ENCODE measurements at places on chromosomes 11 and 22. TPM values are rescaled to one million over a fixed set of nuclear protein-coding genes. Genes with fewer than 3 reads are reported as not detected.
A peak's percentile ranks its signal among the peaks of the same experiment; 100 is the strongest.

DNA sequence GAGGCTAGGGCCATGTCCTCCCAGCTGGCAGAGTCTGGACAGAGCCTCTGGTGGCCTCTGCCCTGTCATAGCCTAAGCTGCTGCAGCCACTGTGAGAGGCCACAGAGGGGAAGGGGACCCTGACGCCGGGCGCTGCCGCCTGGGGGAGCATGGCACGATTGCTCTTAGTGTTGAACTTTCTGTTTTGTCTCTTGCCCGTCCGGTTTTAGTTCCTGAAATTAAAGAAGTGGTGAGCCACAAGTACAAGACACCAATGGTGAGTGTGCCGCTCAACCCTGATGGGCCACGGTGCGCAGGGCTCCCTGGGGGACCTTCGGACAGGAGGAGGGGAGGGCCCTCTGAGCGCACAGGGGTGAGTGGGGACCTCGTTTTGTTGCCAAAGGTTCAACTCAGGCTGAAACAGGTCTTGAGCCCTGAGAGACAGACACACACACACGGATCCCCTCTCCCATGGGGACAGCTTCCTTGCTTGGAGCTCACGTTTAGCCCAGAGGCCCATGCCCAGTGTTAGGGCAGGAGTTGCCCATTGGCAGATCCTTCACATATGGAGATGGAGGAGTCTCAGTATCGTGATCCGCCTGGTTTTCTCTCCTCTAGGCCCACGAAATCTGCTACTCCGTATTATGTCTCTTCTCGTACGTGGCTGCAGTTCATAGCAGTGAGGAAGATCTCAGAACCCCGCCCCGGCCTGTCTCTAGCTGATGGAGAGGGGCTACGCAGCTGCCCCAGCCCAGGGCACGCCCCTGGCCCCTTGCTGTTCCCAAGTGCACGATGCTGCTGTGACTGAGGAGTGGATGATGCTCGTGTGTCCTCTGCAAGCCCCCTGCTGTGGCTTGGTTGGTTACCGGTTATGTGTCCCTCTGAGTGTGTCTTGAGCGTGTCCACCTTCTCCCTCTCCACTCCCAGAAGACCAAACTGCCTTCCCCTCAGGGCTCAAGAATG lies 23.8 kb downstream of the MYBPC3 start:
- no peak for DNase-seq

GRCh38 chr11:113404859-113405430 lies 17.4 kb downstream of the ANKK1 start:
- DNase-seq, result no peak

GRCh38 chr11:70661761-70662501 lies 263.6 kb downstream of the CTTN start:
- DNase-seq, result no peak

YAP1 gene
- polyA plus RNA-seq, result 74.0 TPM

DNA sequence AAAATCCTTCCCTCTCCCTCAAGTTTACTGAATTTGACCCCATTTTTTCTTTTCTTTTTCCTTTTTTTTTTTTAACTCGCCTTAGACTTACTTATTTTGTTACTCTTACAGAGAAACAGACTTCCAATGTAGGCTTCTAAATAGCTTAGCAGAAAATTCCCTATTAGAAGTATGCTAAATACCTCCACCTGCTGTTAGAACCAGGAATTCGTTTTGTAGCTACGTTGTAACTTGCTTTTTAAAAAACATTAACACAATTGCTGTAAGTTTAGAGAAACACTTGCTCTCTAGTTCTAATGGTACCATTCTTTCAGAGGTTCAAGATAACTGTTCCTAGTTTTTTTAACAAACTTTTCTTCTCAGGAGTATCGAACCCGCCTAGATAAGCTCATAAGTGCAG lies 324.2 kb downstream of the DCDC1 start:
- no peak for DNase-seq

GRCh38 chr22:42964994-42965699 lies 49.8 kb downstream of the PACSIN2 start:
- no peak for DNase-seq

- no peak for DNase-seq
These were observed 41.1 kb downstream of the PACS1 start for GRCh38 chr11:66111158-66111557.

GRCh38 chr22:39502789-39503409 lies 809 bp downstream of the MIEF1 start:
- DNase-seq, result no peak

- DNase-seq, result no peak
These were observed 323 bp upstream of the PANX1 start for GRCh38 chr11:94128291-94128745.

TMEM191B gene
- not detected for polyA plus RNA-seq

- no peak for DNase-seq
These were observed 383.0 kb upstream of the NARS2 start for GRCh38 chr11:78957476-78958245.

POU2AF1 gene
- 0.19 TPM for polyA plus RNA-seq

DNA sequence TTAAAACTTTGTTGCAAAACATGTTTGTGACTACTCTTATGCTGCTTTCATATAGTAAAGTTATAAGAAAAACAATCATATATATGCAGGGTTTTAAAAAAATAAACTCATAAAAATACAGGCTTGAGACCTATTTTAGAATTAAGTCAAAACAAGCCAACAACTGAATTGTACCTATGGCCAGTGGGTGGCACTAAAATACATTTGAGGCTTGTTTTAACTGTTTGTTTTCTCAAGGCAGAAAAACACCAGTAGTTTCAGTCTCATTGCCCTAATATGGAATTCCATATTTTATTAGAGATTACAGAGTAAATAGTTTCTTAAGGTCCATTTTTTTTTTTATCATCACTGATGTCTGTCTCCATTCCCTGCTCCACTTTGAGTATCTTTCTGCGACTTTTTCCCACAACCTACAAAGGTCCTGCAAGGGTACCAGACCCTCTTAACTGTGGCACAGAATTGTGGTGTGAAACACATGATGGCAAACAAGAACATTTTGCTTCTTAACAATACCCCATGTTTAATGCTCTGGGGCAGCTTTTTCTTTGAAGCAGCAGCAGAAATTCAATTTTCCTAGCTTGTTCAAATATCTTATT lies 8.5 kb upstream of the CCDC89 start:
- peak; percentile 20 for DNase-seq

DNA sequence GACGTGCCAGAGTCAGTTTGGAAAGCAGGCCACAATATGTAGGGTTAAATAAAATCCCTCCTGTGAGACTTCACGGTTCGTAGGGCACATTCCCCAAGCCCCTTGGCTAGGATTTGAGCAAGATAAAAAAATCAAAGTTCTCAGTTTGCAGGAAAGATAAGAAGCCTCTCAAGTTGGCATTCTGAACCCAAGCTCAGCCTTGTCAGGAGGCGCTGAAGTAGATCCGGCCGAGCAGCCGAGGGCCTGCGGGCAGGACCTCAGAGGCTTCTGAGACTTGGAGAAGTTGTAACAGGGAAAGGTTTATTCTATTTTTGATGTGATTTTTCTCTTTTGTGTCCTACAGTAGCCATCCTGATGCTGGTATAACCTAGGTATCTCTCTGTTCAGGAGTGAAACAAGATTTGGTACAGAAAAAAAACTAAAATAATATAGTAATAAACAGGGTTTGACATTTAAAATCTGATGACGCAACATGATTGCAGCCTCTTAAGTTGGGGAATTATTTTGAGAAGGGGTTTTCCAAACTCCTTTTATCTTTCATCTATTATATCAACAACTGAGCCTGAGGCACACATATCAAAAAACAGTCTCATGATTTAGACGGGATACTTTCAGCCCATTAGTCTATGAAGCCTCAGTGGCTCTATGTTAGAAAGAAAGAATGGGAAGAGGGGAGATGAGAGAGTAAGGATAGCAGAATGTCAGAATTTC lies 10.1 kb downstream of the PATE2 start:
- no peak for DNase-seq

- no peak for DNase-seq
These were observed 10.5 kb downstream of the OR51M1 start for GRCh38 chr11:5394091-5394490.

DNA sequence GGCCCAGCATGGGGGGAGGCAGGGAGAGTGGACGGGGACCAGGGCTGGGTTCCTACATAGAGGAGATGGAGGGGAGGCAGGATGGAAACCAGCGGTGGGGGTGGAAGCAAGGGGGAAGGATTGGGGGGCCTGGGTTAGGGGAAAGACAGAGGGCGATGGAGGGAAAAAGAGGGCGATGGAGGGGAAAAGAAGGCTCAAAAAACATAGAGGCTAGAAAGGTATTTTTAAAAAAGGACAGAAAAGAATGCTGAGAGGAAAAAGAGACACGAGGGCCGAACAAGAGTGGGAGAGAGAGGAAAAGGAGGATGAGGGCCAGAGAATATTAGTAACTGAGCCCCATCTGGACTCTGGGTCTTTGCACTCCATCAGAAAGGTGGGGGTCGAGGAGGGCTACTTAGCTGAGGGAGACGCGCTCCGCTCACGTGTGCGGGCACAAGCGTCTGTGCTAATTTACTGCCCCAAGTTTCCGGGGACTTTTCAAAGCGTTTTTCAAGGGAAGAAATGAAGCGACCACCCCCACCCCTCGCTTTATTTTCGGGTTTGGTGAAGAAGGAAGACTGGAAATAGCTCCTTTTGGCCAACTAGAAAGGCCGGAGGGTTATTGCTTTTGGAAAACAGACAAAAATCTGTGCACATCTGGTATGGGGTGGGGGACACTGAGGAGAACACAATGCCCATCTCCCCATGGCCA lies 14.5 kb downstream of the PAX6 start:
- no peak for DNase-seq

DNA sequence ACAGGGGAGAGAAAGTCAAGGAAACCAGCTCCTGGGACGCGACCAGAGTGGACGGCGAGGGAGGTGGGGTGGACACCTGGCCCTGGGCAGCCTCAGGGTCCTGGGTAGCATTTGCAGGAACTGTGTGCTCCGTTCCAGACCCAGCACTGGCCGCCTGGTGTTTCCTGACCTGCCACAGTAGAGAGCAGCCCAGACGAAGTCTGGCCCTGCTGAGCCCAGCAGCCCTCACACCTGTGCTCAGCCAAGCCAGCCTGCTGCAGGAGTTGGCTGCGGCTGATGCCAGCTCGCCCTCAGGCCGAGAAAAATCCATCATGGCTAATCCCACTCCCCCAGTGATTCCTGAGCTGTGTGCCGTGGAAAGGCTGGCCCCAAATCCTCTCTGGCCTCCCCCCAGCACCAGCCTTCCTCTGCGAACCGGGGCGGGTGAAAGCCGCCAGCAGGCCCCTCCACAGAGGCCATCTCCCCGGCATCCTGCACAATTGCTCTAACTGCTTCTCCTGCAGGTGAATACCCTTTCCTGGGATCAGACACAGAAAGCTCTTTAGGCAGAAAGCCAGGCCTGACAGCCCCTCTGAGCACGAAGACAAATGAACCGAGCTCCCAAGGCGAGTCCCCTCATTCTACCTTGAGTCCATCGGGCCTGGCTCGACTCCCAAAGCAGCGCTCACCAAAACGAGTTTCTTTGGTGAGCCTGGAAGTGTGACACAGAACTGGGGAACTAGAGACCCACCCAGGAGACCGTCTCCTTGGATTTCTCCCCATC lies 88.6 kb downstream of the RTL6 start:
- DNase-seq, result no peak

DNA sequence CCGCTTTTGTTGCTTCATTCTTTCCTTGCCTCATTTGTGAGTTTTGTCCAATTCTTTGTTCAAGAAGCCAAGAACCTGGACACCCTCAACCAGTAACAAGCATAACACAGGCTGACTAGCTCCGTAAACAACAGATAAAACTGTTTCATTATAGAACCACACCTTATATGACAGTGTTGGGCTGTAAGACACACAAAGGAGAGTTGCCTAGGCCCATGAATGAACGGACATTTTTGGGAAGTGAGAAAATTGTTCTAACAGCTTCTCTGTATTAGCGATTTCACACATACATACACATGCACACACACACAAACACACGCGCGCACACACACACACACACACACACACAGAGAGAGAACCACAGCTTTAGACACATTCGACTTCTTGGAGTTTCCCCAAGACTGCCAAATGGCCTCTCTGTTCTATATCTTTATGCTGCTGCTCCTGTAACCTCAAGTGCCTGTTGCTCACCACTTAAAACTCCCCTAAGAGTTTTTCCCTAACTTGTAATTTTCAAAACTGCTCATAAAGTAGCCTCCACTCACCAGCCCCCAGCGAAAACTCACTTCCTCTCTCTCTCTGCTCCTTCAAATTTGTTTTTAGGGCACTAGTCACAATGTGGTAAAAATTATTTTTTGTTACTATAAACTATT lies 35.9 kb downstream of the CTSC start:
- no peak for DNase-seq

- DNase-seq, result no peak
These were observed 18.0 kb downstream of the CBX7 start for GRCh38 chr22:39134366-39135091.

DNA sequence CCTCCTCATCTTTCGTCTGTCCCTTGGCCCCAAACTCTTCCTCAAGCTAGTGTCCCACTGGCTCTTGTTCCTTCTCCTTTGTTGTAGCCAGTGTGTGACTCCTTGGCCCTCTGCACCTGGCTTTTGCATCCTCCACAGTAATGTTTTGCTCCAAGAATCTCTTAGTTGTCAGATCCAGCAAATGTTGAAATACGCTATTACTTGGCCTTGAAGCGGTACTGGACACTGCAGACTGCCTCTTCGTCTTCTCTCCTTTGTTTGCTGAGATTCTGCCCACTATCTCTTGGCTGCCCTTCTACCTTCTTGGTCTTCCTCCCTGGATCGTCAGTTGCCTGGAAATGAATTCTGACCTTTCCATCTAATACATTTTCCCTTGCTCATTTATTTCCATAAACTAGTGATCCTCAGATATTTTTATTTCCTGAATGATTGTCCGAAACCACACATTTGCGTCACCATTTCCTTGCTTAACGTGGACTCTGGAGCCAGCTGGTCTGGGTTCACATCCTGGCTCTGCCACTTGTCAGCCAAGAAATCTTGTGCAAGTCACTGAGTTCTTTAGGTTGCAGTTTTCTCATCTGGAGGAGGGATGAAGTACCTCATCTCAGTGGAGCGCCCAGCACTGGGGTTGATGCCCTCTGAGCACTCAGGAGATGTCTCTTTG lies 113.6 kb downstream of the LDLRAD3 start:
- DNase-seq, result no peak

MUC2 gene
- 0.01 TPM for polyA plus RNA-seq

GRCh38 chr22:34416022-34416860 lies 496.0 kb upstream of the LARGE1 start:
- no peak for DNase-seq

DNA sequence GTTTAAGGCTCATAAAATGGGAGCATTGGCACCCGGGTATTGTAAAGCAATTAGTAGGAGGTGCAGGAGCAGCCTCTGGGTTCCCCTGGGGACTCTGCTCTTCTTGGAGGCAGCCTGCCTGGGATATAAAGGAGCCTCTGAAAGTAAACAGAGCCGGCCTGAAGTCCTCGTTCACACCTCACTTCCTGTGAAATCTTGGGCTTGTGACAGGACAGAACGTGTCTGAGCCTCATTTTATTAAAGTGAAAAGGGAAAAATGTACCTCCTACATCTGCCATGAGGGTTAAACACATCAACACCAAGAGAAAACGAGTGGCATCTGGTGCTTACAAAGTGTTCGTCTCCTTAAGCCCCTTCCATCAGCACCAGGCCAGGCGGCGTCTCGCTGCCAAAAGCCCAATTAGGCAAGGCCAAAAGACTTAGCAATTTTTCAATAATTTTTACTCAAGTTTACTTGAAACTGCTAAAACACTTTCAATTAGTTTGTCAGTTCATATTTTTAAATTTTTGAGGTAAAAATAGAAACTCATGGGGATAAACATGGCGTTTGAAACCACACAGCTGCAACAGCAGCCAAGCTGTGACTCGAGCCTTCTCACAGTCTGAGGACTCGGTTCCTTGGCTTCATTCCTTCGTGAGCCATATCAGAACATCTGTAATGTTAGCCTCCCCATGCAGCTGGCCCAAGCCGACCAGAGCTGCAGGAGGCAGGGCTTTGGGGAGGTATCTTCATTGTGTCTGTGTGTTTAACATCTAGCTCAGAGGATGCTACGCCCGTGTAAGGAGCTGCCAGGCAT lies 33.6 kb downstream of the MAP6 start:
- peak; percentile 73 for DNase-seq

GRCh38 chr11:70721006-70721405 lies 322.7 kb downstream of the CTTN start:
- DNase-seq, result no peak

Measured in forelimb muscle (tissue), 1 donor.